ENCODE measurements at places on chromosomes 7 and 10.

DNA sequence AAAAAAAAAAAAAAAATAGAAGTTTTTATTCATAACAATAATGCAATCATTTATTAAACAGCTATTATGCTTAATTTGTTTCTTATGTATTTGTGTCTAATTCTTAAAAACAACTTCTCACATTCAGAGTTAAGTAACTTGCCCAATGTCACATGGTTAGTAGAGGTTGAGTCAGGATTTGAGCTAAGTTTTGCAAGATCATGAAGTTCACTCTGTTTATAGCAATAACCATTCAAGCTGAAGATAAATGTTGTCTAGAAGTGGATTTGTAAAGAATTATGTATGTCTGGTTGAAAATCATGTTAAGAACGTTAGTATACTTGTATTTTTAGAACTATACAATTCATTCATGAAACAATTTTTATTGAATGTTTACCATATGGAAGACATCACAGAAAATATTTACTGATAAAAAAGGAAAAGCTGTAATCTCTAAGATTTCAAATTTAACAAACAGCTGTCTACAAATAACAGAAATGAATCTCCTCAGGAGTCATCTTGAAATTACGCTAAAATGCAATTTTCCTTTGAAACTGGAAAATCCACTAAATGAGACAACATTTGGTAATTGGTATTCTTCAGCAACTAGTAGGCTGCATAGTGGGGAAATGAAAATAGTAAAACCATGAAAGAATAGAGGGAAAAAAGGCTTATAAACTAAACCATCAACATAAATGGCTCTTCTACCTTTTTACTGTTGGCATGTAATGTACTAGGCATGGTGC, 70.5 kb upstream of the AHR start:
- no peak for DNase-seq

DNA sequence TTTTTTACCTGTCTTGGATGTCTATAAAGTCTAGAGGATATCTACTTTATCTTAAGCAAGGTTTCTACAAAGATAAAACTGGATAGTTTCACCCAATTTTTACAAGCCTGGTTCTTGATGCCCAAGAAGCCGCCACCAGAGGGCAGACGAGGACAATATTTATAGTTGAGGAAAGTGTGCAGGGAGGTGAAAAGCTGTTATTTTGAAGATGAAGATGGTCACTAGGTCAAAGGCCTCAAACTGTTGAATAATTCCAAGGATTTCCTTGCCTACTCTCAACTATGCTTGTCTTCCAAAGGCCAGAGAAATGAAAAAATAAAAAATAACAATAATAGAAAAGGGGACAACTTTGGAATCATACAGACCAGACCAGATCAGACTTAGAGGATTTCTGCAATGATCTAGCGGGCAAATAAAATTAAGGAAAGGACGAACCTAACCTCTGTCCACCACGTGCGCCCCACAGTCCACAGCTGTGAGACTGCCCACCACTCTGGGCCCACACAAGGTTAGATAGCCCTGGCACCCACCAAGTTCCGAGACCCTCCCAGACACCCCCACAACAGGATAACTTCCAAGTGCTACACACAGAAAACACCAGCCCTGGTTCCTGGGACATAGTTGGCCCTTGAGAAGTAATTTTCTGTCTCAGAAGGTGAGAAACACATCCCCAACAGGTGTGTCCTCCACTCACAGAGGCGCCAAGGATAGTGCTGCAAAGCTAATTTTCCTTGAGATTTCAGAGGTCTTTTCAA, 2.8 kb downstream of the PKD1L1 start:
- DNase-seq: peak; percentile 60

- no peak for DNase-seq
Measured at GRCh38 chr10:110171032-110171431, 36.4 kb upstream of the MXI1 start.

DNA sequence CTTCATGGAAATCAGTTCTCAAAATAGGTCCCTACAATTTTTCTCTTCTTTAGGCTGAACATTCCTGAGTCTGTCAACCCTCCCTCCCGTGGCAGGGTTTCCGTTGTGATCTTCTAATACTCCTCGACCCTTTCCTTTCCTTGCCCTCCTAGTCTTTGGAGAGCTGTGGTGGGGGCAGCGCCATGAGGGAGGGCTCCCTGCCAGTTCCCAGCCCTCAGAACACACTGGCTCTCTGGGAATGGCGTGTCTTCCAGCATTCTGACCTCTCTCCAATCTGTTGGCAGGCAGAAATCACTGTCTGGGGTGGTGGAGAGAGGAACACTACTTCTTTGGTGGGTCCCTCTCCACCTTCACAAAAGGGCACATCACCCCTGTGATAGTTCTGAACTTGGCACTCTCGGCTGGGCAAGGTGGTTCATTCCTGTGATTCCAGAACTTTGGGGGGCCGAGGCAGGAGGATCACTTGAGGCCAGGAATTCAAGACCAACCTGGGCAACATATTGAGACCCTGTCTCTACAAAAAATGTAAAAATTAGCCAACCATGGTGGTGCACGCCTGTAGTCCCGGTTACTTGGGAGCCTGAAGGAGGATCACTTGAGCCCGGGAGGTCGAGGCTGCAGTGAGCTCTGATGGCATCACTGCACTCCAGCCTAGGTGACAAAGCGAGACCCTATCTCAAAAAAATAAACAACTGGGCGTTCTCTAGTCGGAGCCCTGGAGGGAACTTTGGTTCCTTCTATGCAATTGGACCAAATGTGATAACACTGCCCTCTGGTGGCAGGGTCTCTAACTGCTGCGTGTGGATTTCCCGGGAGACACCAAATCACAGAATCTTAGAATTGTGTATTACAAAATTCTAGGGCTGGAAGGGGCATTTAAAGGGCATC, 13.1 kb upstream of the ARPC1A start:
- DNase-seq: peak; percentile 13

GRCh38 chr7:128838981-128839731, 8.9 kb downstream of the FLNC start:
- no peak for DNase-seq

DNA sequence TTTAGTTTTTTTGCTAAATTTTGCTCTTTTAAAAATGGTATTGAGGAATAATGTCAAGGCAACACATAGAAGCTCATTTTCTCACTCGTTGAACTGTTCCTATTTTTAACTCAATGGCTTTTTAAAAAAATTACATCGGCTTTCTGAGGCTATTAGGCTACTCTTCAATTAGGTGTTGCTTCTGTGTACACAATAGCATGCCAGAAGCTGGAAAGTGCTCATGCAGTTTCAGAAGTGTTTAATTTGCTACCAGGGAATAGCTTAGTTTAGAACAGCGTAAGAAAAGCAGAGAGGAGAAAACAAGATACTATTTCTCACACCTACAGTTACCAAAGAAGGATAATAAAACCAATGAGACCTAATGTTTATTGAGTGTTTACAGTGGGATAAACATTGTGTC, 157.4 kb downstream of the NXPH1 start:
- peak; percentile 46 for DNase-seq

DNA sequence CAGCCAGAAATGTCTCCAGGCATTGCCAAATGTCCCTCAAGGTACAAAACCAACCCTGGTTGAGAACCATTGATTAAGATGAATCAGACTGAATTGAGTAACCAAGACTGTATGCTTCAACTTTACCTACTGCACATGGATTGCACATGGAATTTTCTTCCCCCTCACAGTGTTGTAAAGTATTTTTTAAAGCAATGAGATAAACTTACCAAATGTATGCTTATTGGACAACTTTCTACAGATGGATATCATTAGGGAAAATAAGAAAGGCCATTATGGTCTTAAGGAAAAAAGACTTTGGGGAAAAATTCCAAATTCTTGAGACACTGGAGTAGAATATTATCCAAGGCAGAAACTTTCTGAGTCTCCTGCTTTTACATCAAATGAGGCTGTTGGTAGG, 20.9 kb upstream of the MTPN start:
- no peak for DNase-seq

Data from COR-L47 (cell line).